ENCODE measurements at places on chromosomes 13 and 19.

DNA sequence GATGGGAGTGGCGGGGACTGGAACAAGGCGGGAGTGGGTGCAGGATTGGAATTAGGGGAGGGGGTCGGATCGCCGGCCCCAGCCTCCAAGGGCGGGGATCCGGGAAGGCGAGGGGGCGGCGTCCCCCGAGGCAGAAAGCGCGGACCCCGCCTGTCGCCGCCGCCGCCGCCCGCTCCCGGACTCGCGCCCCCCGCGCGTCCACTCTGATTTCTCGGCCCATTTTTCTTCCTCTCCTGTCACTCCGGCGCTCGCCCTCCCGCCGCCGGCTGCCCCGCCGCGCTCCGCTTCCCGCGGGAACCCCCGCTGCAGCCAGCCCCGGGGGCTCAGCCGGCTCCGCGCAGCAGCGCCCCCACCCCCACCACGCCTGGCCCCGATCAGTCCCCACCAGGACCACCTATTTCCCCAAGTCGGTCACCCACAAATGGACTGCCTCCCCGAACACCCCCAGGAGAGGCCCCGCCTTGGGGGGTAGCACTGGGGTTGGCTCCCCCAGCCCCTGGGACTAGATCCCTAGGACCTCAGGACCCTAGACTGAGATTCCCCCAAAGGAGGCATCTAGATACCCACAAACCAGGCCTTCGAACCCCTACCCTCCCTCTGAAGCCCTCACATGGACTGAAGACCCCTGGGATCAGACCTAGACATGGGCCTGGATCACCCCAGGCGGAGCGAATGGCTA lies 12.6 kb upstream of the ERFL start:
- DNase-seq: no peak

- DNase-seq: no peak
Measured at GRCh38 chr13:19592657-19593180, 31.4 kb upstream of the TPTE2 start.

- DNase-seq: no peak
Measured at GRCh38 chr19:51272183-51272810, 21.4 kb downstream of the SIGLECL1 start.

GRCh38 chr19:55390461-55390880 lies 4.7 kb downstream of the RPL28 start:
- DNase-seq: no peak

GRCh38 chr19:16825312-16826052 lies 3.7 kb upstream of the SIN3B start:
- no peak for DNase-seq
